ENCODE measurements at places on chromosomes 5 and 9.
A peak's percentile ranks its signal among the peaks of the same experiment; 100 is the strongest.

- DNase-seq = no peak
These were observed 75.4 kb upstream of the ANKH start for GRCh38 chr5:14946815-14947620.

DNA sequence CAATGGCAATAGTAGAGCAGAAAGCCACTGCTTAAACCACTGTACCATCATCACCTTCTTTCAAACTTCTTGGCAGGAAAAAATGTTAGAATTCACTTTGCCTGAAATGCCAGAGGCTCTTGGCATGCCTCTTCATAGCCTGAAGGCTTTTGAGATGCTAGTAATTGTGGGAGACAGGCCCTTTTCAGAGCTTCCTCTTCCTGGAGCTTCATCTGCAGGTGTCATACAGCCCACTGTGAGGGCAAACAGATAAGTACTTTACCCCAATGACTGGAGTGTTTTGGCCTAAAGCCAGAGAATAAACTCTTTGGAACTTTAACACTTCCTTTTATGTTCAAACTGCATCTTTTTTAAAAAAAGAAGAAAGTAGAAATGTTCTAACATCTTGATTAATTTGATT lies 81.3 kb upstream of the TMEM171 start:
- DNase-seq = no peak

DNA sequence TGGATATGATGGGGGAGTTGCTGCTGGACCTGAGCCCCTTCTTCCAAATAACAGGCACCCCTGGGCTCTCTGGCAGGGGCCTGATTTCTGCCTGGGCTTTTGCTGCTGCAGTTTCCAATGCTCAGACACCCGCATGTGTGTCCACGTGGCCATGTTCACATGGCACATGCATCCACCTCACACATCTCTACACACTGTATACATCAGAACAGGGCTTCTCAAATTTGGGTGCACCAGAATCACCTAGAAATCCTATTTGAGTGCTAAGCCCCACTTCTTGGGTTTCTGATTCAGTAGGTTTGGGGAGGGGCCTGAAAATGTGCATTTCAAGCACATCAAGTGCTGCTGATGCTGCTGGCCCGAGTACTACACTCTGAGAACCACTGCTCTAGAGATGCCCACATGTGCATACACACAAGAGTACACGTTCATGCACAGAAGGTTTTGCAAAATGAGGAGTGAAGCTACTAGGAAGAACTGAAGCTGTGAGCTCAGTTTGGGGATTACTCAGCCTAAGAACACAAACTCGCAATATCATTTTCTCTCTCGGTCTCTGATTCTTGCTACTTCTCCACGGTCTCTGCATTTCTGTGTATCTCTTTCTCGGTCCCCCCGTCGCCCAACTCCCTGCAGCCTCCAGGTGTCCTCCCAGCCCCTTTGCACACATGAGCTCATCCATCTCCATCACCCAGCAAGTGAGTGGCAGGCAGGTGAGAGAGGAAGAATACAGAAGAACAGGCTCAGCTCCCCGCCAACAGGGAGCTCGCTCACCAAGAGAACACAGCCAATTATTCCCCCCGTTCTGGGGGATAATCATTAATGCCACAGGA lies 97.0 kb downstream of the PCDH1 start:
- no peak for DNase-seq

GRCh38 chr5:115831163-115831768 lies 10.1 kb downstream of the ATG12 start:
- DNase-seq = peak; percentile 39
